Small intestine (tissue), 16 donors: ENCODE measurements at places on chromosomes 7 and 10. TPM values are rescaled to one million over a fixed set of nuclear protein-coding genes. Genes with fewer than 3 reads are reported as not detected.

DNA sequence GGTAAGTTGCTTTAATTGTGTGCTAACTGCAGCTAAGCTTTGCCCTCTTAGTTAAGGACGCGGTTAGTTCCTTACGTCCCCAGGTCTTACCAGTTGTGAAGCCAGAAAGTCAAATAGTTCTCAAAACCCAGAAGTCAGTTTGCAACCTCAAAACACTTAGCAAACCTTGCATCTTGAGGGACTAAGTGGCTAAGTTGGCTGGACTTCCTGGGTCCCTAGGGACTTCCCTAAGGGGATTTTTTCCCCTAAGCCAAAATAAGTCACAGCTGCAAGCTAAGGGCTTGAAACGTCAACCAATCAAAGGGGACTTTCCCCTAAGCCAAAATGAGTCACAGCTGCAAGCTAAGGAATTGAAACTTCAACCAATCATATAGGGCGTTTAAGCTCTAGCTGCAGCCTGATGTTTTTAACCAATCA is 36.2 kb upstream of the HECW1 start:
- DNase-seq, result no peak

GRCh38 chr7:106155027-106155426 is 42.9 kb upstream of the SYPL1 start:
- H3K36me3 ChIP-seq, result no peaks in the 10 kb centered on the region
- H3K4me1 ChIP-seq, result no peaks in the 10 kb centered on the region
- DNase-seq, result no peak
- H3K27ac ChIP-seq, result no peak overlapping the region
- H3K27me3 ChIP-seq, result no peaks in the 10 kb centered on the region

GRCh38 chr7:129285111-129285510 is 60.3 kb downstream of the AHCYL2 start:
- no peak overlapping the region for H3K4me3 ChIP-seq
- H3K4me1 ChIP-seq, result no peaks in the 10 kb centered on the region
- no peaks in the 10 kb centered on the region for H3K27me3 ChIP-seq
- H3K27ac ChIP-seq, result no peak overlapping the region
- no peaks in the 10 kb centered on the region for H3K36me3 ChIP-seq

- H3K36me3 ChIP-seq, result no peaks in the 10 kb centered on the region
- H3K4me3 ChIP-seq, result no peak overlapping the region
These were observed 222.2 kb downstream of the ELFN1 start for GRCh38 chr7:1892011-1892965.

The LRIT1 gene
- not detected for polyA plus RNA-seq

DNA sequence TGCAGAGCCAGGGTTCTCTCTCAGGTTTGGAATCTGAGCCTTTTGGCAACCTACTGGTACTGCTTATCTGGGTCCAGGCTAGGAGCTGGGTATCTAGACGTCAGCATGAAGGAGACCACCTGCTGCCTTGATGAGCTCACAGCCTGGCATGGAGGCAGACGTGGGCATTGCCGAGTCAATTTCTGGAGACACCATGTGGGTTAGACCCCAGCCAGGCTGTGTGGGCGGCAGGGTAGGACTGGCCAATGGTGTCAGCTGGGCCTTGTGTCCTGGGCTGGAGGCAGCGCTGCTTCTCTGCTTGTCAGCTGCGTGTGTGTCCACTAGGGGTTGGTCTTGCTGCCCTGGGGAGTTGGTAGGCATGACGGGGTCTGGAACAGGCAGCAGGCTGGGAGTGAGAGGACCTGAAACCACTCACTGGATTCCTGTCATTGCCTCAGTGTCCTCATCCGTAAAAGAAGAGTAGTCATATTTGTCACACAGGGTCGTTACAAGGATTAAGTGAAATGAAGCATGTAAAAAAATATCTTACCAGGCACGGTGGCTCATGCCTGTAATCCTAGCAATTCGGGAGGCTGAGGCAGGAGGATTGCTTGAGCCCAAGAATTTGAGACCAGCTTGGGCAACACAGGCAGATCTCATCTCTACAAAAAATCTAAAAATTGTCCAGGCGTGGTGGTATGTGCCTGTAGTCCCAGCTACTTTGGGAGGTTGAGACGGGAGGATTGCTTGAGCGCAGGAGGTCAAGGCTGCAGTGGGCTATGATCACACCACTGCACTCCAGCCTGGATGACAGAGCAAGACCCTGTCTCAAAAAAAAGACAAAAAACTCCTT is 31.7 kb upstream of the ANKRD2 start:
- H3K27ac ChIP-seq, result no peak overlapping the region
- H3K4me1 ChIP-seq, result no peaks in the 10 kb centered on the region
- no peak overlapping the region for H3K4me3 ChIP-seq

DNA sequence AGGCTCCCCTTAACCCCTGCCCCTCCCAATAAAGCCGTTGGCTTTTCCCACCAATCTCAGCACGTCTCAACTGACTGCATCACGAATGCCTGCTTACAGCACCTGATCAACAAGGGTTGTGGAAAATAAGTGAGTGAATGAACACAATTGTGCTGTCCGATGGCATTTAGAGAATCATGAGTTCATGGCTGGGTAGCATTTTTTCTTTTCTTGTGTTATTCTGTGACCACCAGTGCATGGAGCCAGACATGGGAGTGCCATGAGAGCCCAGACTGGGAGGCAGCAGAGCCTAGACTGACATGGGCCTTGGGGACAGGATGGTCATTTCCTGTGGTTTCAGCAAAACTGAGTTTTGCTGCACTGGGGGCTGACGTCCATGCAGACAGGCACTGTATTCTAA is 254.1 kb upstream of the IGFBP3 start:
- no peaks in the 10 kb centered on the region for H3K27me3 ChIP-seq
- no peaks in the 10 kb centered on the region for H3K36me3 ChIP-seq
- no peak overlapping the region for H3K27ac ChIP-seq
- H3K4me3 ChIP-seq, result no peak overlapping the region

DNA sequence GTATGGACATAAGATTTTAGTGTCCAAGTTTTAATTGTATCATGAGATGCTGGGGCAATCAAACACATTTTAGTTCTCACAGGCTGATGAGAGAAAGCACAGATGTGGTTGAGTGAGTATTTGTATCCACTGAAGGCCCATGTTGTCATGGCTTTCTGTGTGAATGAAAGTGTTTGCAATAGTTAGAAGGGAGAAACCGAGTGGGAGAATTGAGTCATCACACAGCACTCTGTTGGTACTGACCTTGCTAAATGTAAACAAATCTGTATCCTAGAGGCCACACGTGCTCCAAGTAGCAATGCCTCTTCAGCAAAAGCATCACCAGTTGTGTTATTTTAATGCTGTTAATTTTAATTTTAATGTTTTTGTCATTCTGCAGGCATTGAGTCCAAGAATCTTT is 121.2 kb downstream of the EMX2 start:
- DNase-seq, result no peak
- no peaks in the 10 kb centered on the region for H3K36me3 ChIP-seq
- peaks cover 2% of the 10 kb centered on the region for H3K27me3 ChIP-seq
- no peak overlapping the region for H3K4me3 ChIP-seq
- no peak overlapping the region for H3K27ac ChIP-seq

The GRM3 gene
- polyA plus RNA-seq, result not detected

GRCh38 chr7:47231032-47231431 is 350.9 kb downstream of the TNS3 start:
- no peaks in the 10 kb centered on the region for H3K4me1 ChIP-seq
- no peak for DNase-seq
- no peak overlapping the region for H3K27ac ChIP-seq
- H3K27me3 ChIP-seq, result no peaks in the 10 kb centered on the region
- H3K36me3 ChIP-seq, result no peaks in the 10 kb centered on the region

GRCh38 chr7:133051066-133051465 is 30.8 kb downstream of the CHCHD3 start:
- no peaks in the 10 kb centered on the region for H3K27me3 ChIP-seq
- no peak overlapping the region for H3K27ac ChIP-seq
- no peak for DNase-seq
- H3K4me3 ChIP-seq, result no peak overlapping the region
- peaks cover 3% of the 10 kb centered on the region for H3K36me3 ChIP-seq

GRCh38 chr10:86393362-86393761 is 26.8 kb upstream of the GRID1 start:
- H3K36me3 ChIP-seq, result no peaks in the 10 kb centered on the region
- no peaks in the 10 kb centered on the region for H3K4me1 ChIP-seq
- peaks cover 4% of the 10 kb centered on the region for H3K27me3 ChIP-seq
- peak; percentile 28 for DNase-seq
- H3K27ac ChIP-seq, result no peak overlapping the region

- H3K27me3 ChIP-seq, result no peaks in the 10 kb centered on the region
- no peaks in the 10 kb centered on the region for H3K4me1 ChIP-seq
- no peak overlapping the region for H3K4me3 ChIP-seq
- H3K27ac ChIP-seq, result no peak overlapping the region
- no peaks in the 10 kb centered on the region for H3K36me3 ChIP-seq
These were observed 78.2 kb upstream of the CHST15 start for GRCh38 chr10:124171561-124171960.

The LANCL2 gene
- 13.2 TPM for polyA plus RNA-seq

The CACNB2 gene
- polyA plus RNA-seq, result 0.27 TPM

The HECW1 gene
- 0.10 TPM for polyA plus RNA-seq

DNA sequence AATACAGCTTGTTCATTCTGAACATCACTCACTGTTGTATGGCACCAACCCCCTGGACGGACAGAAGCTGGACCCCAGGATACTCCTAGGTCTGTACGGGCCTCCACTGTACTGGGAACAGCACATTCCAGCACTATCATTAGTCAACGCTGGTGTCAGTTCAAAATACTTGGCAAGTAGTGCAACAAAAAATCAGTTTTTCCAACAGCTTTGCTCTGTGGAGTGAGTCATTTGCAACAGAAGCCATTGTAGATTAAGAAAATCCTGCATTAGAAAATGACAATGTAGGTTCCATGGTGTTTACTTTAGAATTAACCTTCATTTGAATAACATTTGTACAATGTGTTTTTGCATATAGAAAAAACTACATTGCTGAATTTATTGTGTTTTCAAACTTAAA is 266.6 kb downstream of the HDAC9 start:
- H3K36me3 ChIP-seq, result no peaks in the 10 kb centered on the region
- DNase-seq, result no peak
- H3K4me3 ChIP-seq, result no peak overlapping the region

The IQCE gene
- polyA plus RNA-seq, result 11.1 TPM

GRCh38 chr7:99196536-99197258 is 11.2 kb downstream of the KPNA7 start:
- H3K36me3 ChIP-seq, result no peaks in the 10 kb centered on the region
- no peak for DNase-seq
- H3K27ac ChIP-seq, result no peak overlapping the region
- no peak overlapping the region for H3K4me3 ChIP-seq

GRCh38 chr7:79436378-79436777 is 17.1 kb downstream of the MAGI2 start:
- no peak overlapping the region for H3K27ac ChIP-seq
- no peaks in the 10 kb centered on the region for H3K36me3 ChIP-seq
- no peaks in the 10 kb centered on the region for H3K4me1 ChIP-seq
- no peak for DNase-seq
- no peak overlapping the region for H3K4me3 ChIP-seq
- H3K27me3 ChIP-seq, result no peaks in the 10 kb centered on the region

The CLRN3 gene
- polyA plus RNA-seq, result 150 TPM

- no peak overlapping the region for H3K4me3 ChIP-seq
- no peaks in the 10 kb centered on the region for H3K4me1 ChIP-seq
- H3K27me3 ChIP-seq, result peaks cover 48% of the 10 kb centered on the region
- no peak for DNase-seq
- H3K27ac ChIP-seq, result no peak overlapping the region
- H3K36me3 ChIP-seq, result no peaks in the 10 kb centered on the region
These were observed 7.1 kb upstream of the UNCX start for GRCh38 chr7:1225441-1226185.

The ENKUR gene
- 1.3 TPM for polyA plus RNA-seq

- no peaks in the 10 kb centered on the region for H3K4me1 ChIP-seq
- no peaks in the 10 kb centered on the region for H3K36me3 ChIP-seq
- H3K27ac ChIP-seq, result no peak overlapping the region
- DNase-seq, result no peak
- H3K27me3 ChIP-seq, result no peaks in the 10 kb centered on the region
These were observed 19.1 kb upstream of the OPALIN start for GRCh38 chr10:96377816-96378294.

DNA sequence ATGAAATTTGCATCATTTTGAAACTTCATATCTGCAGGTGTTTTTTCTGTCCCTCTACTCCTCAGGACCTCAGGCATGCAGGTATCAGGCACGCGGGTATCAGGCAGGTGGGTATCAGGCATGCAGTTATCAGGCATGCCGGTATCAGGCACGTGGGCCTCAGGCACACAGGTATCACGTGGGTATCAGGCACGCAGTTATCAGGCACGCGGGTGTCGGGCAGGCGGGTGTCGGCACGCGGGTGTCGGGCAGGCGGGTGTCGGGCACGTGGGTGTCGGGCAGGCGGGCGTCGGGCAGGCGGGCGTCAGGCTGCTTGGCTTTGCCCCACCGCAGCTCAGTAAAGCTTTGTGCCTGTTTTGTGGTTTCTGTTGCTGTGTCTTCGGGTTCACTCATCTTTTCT is 8.7 kb downstream of the SPRN start:
- DNase-seq, result no peak
- no peak overlapping the region for H3K27ac ChIP-seq
- no peaks in the 10 kb centered on the region for H3K4me1 ChIP-seq

The CDHR1 gene
- 18.2 TPM for polyA plus RNA-seq

GRCh38 chr10:62019013-62019684 is 117.7 kb downstream of the ARID5B start:
- H3K36me3 ChIP-seq, result no peaks in the 10 kb centered on the region
- H3K4me3 ChIP-seq, result no peak overlapping the region
- peaks cover 52% of the 10 kb centered on the region for H3K4me1 ChIP-seq
- peak overlapping the region; percentile 87 for H3K27ac ChIP-seq

DNA sequence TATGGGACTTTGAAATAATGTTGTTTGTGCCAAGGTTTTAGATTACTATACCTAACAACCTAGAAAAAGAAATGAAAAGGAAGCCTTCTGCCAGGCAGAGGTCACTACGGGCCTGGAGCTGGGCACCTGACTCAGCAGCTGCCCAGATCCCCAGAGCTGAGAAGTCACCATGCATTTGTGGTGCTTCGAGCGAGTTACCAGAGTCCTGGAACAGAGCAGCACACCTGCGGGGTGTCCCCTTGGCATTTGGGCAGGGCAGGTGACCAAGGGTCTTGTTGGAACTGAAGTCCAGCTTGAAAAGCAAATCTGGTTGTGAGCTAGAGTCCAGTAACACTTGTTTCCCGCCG is 25.5 kb downstream of the EGFR start:
- no peak overlapping the region for H3K4me3 ChIP-seq
- H3K27ac ChIP-seq, result no peak overlapping the region
- H3K36me3 ChIP-seq, result no peaks in the 10 kb centered on the region
- no peaks in the 10 kb centered on the region for H3K27me3 ChIP-seq

The HOXA9 gene
- polyA plus RNA-seq, result 74.3 TPM
